ENCODE measurements at places on chromosomes 11 and 22.

DNA sequence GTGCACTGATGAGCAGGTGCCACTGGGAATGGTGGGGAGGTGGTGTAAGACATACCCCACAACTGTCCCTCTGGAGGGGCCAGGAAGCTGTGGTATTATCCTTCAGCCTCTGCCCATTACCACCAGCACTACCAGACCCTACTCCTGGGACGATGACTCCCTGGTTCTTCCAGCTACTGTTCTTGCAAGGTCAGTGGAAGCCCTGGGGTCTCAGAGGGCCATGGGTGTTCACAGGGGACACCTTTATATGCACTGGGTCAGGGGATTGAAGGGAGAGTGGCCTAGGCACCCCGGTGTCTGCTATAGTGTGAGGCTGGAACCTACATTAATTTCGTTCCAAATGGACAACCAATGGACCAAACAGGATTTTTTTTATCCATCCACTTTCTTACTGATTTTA is 102.1 kb downstream of the RPS6KA4 start:
- no peak for DNase-seq
- H3K4me1 ChIP-seq: no peaks in the 10 kb centered on the region
- no peak overlapping the region for H3K4me3 ChIP-seq
- H3K27me3 ChIP-seq: no peaks in the 10 kb centered on the region
- H3K36me3 ChIP-seq: no peaks in the 10 kb centered on the region

DNA sequence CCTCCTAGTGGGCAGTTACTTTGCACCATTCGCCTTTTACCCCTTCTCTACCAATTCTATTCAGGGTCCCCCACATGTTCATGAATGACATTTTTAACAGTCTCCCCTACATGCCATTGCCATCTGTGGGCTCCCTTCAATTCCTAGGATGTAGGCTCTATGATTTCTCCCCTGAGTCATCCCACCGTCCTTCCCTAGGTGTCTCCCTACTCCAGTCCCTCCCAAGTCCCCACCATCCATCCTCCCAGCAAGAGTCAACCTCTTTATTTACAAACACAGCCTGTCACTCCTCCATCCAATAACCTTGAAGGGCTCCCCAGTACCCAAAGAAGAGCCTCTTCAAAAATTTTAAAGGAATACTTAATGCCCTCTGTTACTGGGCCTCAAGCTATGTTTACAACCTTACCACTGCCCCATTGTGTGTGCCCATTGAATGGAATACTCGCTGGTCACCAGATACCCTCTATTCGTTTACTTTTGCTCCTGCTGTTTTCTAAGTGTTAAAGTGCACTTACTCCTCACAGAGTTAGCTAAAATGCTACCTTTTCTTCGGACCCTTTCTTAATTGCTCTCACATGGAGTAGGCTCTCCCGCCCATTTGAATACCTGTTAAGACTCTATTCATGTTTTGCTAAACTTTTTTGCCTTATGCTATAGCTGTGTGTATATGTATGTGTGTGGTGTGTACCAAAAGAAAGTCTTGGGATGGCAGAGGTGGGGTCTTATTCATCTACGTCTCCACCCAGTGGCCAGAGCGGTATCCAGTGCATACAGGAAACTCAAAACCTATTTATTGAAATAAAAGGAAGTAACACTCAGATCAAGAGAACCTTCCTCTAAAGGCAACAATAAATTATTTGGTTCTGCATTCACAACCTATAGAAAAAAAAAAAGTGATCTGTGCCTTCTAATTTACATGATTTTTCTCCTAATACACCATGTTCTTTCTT is 235.8 kb upstream of the CCDC90B start:
- H3K27me3 ChIP-seq: peaks cover 25% of the 10 kb centered on the region
- H3K27ac ChIP-seq: no peak overlapping the region
- no peaks in the 10 kb centered on the region for H3K4me1 ChIP-seq
- H3K4me3 ChIP-seq: no peak overlapping the region
- DNase-seq: no peak
- no peaks in the 10 kb centered on the region for H3K36me3 ChIP-seq

DNA sequence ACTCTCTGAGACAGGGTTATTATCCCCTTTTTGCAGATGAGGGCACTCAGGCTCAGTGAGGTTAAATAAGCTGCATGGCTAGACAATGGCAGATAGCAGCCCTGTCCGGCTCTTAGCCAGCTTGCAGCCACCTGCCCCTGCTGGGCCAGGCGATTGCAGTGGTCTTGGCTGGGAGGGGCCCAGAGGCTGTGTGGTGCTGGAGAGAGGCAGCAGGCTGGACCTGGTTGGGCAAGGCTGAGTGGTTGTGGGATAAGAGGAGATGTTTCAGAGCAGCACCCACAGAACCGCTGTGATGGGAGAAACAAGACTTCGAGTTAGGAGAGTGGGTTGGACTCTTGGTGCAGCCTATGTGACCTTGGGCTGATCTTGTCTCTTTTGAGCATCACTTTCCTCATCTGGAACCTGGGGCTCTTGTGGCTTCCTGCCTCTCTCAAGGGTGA is 25.5 kb downstream of the PTPRJ start:
- peaks cover 16% of the 10 kb centered on the region for H3K36me3 ChIP-seq
- no peak for DNase-seq
- peak overlapping the region; percentile 93 for H3K27ac ChIP-seq
- no peaks in the 10 kb centered on the region for H3K27me3 ChIP-seq
- H3K4me3 ChIP-seq: peak overlapping the region; percentile 73
- peaks cover 63% of the 10 kb centered on the region for H3K4me1 ChIP-seq

DNA sequence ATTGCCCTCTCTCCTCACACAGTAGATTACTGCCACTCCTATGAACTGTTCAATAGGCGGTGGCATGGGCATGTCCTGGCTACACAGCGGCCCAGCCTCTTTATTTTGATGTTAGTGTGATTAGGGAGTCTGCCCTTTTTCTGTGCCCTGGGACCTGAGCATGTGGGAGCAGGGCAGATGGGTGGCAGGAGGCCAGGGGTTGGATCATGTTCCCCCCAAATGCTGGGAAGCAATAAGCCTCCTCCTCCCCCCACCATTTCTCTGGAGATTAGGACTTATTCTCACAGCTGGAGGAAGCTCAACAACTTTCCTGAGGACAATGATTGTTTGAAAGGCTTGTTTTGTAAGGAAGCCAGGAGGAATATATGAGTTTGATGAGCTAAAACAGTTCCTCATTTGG is 848 bp downstream of the HEPN1 start:
- H3K4me3 ChIP-seq: no peak overlapping the region
- no peak overlapping the region for H3K27ac ChIP-seq
- H3K4me1 ChIP-seq: peaks cover 10% of the 10 kb centered on the region
- DNase-seq: no peak
- H3K36me3 ChIP-seq: peaks cover 3% of the 10 kb centered on the region
- H3K27me3 ChIP-seq: no peaks in the 10 kb centered on the region

DNA sequence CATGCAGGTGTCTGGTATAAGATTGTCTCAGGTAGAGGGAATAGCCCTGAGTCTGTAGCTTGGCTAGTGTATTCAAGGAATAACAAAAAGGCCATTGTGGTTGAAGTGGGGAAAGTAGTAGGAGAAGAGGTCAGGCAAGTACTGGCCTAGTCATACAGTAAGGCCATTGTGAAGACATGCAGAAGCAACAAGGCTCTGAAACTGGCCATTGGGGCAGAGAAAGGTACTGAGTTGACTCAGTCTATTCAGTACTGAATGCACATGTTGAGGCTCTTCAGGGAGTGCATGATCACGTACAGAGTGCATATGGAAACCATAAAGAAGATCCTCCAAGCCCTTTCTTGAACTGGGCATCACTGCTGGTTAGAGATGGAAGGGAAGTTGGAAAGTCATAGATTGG is 477.6 kb downstream of the SOX6 start:
- no peaks in the 10 kb centered on the region for H3K36me3 ChIP-seq
- DNase-seq: no peak
- H3K4me3 ChIP-seq: no peak overlapping the region
- H3K27me3 ChIP-seq: no peaks in the 10 kb centered on the region
- no peak overlapping the region for H3K27ac ChIP-seq

DNA sequence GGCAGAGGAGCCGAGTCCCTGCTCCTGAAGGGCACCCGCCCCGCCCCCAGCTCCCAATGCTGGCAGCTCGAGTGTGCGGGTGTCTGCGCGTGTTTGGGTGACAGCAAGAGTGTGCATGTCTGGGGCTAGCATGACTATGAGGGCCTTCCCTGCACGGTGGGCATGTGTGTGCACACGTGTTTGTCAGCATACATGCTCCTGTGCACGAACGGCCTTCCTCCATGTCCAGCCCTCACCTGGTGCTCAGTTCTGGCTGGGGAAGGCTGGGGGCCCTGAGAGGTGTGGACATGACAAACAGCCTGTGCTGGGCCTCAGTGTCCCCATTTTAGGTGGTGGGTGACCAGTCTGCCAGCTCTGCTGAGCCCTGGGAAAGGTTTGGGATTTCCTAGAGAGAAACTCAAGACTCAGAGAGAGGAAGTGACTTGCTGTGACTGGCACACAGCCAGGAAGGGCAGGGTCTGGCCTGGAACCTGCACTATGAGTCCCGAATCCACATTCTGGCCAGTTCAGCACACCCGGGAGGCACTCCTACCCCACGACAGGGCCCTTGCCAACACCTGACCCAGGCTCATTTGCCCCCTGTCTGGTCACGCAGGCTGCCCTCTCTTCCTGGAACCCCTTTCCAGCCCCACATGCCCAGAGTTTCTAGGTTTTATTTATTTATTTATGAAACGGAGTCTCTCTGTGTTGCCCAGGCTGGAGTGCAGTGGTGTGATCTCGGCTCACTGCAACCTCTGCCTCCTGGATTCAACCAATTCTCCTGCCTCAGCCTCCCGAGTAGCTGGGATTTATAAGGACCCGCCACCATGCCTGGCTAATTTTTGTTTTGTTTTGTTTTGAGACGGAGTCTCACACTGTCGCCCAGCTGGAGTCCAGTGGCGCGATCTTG is 3.3 kb upstream of the SHISA8 start:
- H3K27me3 ChIP-seq: peaks cover 30% of the 10 kb centered on the region
- peaks cover 2% of the 10 kb centered on the region for H3K36me3 ChIP-seq
- no peak overlapping the region for H3K4me3 ChIP-seq
- DNase-seq: no peak
- no peak overlapping the region for H3K27ac ChIP-seq
- H3K4me1 ChIP-seq: peaks cover 5% of the 10 kb centered on the region

Measured in central memory CD8-positive, alpha-beta T cell (primary cell).